ENCODE measurements at places on chromosomes 2 and 18.

DNA sequence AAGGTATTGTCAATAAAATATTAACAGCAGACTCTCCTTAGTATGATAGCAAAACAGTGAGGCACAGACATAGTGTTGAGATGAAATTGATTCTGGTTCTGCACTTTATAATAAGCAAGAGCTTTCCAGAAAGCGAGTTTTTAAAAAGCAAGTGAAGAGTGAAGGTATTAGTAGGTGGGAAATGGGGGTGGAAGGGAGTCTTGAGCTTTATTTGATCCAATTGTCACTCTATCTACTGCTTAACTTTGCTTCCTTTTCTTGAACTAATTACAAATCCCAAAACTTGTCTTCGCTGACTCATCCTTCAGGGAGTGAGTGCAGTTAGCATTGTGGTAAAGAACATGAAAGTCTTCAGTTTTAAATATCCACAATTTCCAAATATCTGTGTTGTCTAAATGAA lies 120.6 kb upstream of the BOD1L2 start:
- no peak for DNase-seq

DNA sequence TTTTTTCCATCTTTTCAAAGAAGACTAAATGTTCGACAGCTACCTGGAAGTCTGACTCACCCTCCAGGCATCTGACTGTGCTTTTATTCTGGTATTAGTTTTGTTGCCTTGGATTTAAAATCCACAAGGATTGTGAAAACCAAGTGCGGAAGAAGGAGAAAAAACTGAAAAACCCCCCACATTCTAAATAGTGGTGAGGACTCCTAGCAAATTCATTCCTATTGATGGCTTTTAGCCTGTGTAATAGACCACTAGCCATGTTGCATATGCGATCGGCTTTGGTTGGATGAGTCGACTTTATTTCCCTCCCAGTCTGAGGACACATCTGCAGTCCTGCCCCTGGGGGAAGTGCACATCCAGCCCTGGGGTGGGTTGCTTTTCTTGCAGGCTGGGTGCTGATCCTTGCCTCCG lies 16.9 kb downstream of the LDLRAD4 start:
- no peak for DNase-seq

DNA sequence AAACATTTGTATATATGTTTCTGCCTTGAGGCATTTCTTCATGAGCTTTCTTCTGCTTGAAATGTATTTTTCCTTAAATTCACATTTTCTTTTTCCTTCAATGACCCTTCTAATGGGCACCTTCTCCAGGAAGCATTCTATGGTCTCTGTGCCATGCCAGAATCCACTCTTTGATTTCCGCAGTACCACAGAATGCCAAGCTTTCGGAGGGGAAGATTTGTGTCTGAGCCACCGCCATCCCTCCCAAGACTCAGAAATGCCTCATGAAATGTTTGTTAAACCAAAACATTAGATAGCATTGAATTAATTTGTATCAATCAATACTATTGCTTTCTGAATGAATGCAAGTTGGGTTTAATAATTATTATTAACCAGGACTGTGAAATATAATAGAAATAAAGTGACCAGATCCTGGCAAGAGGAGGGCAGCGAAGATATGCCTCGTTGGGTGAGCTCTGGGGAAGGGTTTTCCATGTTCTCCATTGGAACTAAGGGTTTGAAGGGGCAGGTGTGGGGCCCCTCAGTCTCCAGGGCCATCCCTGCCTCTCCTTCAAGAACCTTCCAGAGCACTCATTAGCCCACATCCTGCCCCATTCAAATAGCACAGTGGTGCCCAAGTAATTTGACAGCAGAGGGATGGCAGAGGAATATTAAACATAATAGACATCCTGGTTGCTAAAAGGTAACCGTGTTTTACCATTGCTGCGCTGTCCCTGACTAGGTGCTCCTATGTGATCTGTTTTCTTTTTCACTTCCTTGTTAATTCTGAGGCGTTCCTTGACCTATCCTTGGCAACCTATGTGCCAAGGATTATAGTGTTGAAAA lies 189.6 kb downstream of the MYCN start:
- DNase-seq = no peak

DNA sequence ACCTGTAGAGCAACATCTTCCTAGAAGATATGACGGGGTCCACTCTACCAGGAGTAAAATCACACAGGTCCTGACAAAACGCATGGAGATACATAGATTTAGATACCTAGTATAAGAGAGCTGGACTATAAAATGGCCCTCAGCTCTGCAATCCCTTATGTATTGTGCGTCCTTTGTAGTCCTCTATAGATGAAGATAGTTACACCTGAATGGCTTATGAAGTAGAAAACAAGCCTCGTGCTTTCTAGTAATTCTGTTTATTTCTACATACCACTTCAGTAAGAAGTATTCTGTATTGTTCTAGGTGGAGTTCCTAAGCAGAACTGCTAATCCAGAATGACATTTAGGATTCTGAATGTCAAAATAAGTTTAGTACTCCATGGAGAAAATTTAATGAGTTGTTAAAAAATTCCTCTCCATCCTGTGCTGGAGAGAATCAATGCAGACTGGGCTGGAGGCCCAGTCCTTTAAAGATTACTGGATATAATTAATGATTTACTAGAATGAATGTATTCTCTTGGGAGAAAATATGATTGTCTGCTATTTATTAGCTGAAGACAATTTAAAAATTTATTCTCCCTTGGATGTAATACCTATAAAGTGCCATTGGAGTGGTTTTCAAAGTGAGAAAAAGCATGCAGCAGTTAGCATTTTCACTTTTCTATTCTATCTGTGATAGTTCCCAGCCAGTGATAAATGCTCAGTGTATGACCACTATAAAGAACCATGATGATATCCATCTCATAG lies 147.3 kb upstream of the UNC80 start:
- DNase-seq = no peak

DNA sequence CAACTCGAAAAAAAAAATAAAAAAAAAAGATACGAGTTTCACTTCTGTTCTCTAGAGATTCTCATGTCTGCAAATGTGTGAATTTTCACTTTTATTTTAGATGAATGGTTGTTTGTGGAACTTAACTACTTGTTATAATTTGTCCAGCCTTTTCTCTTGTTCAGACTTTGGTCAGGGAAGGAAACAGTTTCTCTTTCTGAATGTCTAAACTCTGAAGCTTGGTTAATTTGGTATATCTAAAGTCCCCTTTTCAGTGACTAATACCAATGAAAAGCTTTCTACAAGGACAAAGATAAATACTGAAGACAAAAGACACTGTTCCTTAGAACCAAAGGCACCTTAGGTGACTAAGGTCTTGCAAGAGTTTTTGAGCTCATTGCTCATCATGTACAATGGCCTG lies 144.4 kb upstream of the PIEZO2 start:
- no peak for DNase-seq

DNA sequence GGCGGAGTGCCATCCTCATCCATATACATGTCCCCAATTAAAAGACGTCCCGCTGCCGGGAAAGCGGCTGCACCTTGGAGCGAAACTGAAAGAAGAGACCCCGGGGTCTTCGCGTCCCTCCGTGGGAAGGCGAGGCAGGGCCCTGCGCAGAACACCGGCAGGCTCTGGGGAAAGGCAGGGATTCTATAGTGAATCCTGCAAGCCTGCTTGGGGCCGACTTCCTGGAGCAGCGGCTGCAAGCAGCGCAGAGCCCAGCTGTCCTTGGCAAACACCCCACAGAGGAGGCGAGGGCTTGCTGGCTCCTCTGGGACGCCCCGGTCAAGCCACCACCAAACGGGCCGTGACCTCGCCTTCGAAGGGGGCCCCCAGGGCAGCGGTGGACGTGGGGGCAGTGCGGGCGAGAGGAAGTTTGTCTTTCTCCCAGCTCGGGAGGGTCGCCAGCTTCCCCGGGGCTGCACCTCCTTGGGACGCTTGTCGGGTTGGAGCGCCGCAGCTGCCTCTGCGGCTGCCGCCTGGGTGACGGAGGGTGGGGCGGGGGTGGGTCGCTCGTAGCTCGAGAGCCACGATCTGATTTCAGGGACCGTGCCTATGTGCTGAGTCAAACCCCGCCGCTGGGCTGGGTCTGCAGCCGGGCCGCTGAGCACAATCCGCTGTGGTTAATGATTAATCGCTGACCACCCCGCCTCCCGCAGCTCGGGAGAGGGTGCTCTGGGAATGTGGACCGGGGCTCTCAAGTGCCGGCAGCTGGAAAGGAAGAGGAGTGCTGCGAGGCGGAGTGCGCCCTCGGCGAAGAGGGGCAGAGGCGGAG lies 486 bp upstream of the GPR39 start:
- no peak for DNase-seq

DNA sequence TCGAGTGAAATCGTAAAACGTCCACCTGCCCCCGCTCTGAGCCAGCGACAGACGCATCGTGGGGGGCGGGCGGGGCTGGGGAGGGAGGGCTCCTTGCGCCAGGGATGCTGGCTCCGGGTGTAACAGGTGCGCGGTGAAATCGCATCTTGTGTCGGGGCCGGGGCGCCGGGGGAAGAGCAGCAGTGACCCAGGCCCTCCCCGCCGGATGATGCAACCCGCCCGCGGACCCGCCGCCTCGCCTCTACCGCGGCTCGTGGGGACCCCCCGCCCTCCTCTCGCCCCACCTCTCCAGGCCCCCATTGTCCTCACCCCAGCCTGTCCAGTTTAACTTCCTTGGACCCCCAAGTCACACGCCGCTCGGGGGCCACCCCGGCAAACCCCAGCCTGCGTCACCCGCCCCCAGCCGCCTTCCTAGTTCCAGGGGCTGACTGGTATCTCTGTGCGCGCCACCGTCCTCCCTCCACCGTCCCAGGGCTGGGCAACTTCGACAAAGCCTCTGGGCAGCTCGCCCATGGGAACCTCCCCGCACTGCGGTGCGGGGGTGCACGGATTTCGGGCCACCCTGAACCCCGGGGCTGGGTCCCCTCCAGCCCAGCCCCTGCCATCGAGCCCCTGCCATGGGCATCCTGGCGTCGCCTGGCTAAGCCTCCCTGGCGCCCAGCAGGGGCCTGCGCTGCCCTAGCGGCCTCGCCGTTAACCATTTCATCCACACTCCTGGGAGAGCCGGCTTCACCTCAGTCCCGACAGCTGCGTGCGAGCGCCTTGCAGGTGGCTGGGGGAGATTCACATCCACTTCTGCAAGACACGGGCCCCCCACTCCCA lies 799 bp upstream of the KIF1A start:
- DNase-seq = peak; percentile 27

GRCh38 chr18:11994336-11994702 lies 13.0 kb downstream of the IMPA2 start:
- no peak for DNase-seq

DNA sequence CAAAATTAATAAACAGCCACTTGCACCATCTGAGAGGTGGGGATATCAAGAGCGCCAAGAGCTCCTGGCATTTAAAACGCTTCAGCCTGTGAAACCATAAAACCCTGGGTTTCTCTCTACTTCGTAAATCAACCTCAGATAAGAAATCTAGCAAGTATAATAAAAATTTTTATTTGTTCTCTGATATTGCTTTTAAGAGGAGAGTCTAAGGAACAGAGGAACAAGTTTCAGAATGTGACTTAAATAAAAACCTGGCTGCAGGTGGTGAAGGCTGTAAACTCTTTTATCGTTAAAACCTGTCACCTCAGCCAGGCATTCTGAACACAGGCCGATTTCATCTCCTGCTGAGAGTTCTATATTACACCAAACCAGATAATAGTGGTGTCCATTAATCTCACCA lies 9.9 kb downstream of the DYTN start:
- DNase-seq = no peak

DNA sequence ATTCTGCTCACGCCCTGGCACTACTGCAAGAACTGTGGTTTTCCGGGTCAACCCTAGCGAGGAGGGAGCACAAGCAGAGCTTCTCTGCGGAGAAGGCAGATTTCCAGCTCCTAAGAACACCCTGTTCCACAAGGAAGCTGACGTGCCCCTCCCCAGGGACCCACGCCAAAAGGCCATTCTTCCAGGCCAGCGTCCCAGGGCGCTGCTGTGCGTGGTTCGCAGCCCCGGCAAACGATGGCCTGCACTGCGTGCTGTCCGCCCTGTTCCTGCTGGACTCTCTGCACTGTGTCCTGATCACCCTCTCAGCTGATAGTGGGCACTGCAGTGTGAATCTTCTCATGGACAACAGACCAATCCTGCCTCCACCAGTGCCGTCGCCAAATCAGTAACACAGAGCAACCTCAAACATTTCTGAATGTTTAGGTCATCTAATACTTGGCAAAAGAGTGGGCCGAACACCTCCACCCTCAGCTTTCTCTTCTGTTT lies 49.1 kb downstream of the ADI1 start:
- no peak for DNase-seq

DNA sequence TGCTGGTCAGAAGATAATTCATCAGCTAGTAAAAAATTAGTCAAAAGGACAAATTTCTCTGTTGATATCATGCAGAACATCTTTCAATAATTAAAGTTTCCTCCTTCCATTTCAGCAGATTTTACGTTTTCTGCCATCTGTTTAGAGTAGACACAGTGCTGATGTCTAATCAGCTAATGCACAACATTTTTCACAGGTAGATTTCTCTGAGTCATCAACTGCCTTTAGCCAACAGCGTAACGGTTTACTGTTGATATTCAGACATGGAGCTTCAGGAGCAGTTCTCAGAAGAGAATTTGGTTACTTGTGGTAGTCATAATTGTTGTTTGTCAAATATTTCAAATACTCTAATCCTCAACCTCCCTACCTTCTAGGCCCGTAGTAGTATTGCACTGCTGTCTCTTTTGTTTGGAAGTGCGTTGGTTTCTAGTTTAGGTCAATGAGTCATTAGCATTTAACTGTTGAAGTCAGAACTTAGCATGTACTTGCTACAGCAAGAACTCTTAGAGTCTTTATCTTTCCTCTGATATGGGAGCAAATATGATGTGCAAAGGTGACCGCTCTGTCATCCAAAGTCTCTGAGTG lies 86.8 kb upstream of the TFPI start:
- no peak for DNase-seq

DNA sequence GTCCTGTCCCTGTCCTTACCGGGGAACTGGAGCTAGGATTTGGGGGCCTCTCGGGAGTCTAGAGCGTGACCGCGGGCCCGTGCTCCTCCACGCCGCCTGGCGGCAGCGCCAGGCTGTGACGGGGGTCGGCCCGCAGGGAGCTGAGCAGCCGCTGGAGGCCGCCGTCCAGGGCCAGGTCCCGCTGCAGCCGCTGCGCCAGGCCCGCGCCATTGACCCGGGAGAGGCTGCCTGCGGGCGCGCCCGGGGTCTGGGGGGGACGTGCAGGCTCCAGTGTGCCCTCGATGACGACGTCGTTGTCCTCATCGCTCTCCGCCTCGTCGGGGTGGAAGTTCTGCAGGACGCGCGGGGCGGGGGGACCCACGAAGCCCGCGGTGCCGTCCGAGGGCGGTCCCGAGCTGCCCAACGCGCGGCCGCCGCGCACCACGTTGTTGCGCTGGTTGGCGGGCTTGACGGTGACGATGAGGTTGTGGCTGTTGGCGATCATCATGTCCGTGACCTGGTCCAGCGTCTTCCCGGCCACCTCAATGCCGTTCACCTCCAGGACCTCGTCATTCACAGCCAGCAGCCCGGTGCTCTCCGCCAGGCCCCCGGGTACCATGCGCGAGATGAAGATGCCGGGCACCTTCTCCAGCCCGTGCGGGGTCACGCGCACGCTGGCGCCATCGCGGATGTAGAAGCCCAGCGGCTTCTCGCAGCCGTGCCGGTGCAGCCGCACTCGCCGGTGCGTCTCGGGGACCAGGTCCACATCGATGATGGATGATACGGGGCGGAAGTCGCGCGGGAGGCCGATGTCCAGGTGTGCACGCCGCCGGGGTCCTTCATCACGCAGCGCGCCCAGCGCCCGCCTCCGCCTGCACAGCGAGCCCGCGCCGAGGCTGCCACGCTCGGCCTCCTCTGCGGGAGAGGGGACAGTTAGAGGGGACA lies 50.9 kb downstream of the ADNP2 start:
- DNase-seq = peak; percentile 32
